ENCODE measurements at places on chromosomes 5 and 9.

DNA sequence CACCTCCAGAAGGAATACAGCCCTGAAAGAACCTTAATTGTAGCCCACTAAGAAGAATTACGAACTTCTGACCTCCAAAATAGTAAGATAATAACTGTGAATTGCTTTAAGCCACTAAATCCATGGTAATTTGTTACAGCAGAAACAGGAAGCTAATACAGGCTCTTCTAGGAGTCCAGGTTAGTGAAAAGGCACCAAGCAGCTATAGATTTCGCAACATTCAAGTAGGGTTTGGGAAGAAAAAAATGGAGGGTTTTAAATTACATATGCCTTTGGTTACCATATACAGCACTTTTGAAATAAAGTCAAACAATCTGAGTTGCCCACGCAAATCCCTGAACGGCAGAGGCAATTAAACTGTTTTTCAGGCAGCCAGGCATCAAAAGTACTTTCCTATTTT lies 1.7 kb upstream of the ACTL7A start:
- DNase-seq, result no peak

- DNase-seq, result no peak
Measured at GRCh38 chr5:159821461-159821940, 94.8 kb upstream of the ADRA1B start.

- no peak for DNase-seq
Measured at GRCh38 chr5:15391704-15392397, 108.1 kb upstream of the FBXL7 start.

- peak; percentile 7 for DNase-seq
Measured at GRCh38 chr5:25119650-25120049, 474.9 kb upstream of the CDH10 start.

DNA sequence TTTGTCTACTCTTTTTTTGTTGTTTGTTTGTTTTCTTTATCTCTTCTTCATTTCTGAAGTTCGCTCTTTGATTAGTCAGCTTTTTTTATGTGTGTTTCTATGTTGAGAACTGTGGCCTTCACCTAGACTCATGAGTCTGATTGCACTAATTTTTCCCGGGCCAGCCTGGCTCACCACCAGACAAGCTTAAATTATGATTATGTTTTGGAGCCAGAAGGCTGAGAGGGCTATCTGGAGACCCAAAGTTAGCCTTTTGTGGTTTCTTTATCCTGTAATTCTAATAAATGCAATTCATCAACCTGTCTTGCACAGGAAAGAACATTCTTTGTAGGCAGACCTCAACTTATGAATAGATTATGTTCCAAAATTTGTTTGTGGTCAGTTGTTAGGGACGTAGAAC lies 20.8 kb upstream of the ACTBL2 start:
- no peak for DNase-seq

GRCh38 chr5:124515497-124516245 lies 230.8 kb downstream of the ZNF608 start:
- no peak for DNase-seq

DNA sequence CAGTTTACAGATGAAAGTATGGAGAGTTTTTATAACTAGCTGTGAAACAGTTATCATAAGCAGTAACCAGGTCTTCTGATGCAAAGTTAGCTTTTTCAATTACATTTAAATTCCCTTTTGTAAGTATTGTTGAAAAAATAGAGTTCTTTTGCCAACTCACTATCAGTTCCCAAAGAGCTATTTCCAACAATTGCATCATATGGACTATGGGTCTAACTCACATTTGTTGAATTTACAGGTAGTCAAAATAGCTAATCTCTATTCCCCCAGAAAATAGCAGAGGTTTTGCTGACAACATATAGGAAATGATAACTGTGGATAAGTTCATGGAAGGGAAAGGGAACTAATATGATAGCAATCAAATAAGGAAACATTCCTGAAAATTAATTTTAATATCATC lies 1.4 kb downstream of the SPINK1 start:
- no peak for DNase-seq

DNA sequence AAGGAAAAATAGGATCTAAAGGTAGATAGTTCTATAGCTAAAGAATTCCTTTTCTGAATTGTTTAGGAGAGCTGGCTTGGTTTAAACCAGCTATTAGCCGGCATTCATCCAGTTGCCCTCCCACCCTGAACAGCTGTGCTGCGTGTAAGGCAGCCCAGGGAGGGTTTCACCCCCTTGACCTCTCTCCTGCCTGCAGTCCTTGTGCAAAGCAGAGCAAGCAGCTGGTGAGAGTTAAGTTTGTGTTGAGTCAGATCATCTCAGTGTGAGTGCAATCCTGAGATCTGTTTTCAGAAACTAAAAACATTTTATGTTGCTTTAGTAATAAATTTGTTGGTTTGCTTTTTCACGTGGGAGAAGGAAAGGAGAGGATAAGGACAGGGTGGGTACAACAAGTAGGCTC lies 13.0 kb downstream of the SLC25A25 start:
- no peak for DNase-seq

DNA sequence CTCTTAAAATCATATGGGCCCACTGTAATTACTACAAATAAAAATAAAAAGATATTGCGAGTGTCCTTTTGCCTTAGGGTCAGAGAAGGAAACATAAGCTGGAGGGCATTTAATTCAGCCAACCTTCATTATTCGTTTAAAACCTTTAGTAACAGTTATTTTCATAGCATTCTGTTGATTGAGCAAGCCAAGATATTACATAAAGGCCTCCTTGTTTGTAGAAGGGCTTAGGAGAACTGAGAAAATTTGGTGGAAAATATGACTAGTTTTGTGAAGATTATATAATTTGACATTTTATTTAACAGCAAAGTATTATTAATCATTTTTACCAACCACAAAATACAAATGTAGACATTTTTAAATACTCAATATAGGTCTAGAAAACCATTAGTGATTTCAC lies 62.2 kb downstream of the COX7C start:
- DNase-seq, result no peak

- no peak for DNase-seq
Measured at GRCh38 chr5:107949688-107950341, 279.1 kb upstream of the EFNA5 start.
